GM06990 (cell line): ENCODE measurements at places on chromosomes 7 and 10.

- no peak for DNase-seq
These were observed 171.2 kb upstream of the CELF2 start for GRCh38 chr10:10846504-10846900.

DNA sequence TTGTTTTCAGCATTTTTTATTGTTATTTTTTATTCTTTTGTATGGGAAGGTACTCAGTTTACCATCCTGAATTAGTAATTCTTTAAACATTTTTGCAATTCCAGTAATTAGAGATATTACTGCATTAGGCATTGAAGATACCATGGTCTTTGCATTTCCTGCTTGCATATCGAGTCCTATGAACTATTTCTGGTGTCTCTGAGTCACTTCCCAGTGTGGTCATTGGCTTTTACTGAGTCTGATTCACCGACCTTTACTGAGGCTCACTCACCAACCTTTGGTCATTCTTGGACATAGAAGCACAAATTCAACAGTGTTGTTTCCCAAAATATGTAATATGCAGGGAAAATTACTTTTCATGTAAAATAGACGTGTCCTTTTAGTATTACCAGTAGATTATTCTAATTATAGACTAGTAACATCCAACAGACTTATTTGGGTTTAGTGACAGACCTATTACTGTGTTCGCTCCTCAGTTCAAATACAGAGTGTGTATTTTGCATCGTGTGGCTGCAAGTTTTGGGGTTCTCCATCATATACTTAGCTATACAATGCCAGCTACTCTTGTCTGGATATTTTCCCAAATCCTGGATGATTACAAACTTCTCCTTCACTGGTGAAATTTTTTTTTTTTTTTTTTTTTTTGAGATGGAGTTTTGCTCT lies 180.7 kb upstream of the PRSS1 start:
- DNase-seq = no peak

DNA sequence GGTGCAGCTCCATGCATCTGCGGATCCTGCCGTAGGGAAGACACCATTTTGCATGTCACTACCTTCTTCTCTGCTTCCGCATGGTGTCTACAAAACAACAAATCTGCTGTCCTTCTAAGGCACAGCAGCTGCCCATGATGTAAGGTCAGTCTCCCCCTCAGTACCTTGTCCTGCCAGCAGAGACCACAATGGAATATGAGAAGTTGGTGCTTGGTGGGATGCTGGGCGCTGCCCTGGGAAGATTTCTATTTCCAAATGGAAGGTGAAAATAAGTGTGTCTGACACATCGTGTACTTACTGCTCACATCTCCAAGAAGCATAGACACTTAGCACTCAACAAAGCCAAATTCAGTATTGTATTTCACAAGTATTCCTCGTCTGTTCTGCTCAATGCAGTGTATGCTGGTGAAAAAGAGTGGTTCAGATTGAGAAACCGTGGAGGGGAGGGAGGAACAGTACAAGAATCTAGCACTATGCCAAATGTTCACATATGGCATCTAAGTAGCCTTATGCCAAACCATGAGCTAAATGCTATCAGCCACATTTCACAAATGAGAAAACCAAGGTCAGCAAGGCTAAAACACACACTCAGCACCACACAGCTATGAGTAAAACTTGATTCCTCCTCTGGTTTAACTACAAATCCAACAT lies 95.0 kb downstream of the GRB10 start:
- DNase-seq = no peak

DNA sequence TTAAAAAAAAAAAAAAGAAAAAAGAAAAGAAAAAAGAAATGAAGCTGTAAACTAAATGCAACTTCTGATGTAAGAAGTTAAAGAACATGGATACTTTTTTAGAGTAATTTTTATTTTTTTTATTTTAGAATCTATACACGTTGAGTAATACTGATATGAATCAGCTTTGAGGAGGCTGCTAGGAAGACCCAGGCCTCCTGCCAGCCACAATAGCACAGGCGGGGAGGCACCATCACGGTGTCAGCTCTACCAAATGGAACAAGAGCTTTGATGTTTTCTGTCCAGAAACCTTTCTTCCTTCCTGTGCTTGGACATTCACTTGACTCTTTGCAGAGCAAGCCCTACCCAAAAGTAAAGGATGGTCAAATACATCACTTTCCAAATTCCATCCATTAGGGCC lies 45.3 kb upstream of the EGR2 start:
- DNase-seq = no peak

- DNase-seq = no peak
These were observed 7.6 kb downstream of the SAP25 start for GRCh38 chr7:100566018-100566531.
